ENCODE measurements at places on chromosomes 5 and 9.

DNA sequence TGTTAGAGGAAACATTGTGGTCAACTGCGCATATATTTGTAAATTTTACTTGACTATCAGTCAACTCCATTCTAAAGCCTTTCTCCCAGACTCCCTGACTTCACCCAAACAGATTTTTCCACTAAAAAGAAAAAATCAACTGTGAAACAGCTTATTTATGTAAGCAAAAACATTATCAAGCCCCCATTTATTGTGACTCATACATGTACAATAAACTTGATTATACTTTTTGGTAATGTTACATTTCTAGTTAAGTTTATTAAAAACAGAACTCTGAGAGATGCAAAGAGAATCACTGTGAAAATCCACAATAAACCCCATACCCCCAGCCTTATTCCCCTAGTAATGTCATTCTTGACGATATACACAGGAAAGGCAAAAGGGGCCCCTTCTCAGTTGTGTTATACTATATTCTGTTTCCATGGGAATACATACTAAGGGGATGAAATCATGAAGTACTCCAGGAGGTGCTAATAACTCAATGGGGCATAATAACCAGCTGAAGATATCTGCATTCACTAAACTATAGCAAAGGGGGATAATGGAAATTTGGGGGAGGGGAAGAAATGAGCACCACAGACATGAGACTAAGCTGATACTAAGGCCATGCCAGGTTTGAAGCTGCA, 616.0 kb downstream of the ACTL7B start:
- no peak for DNase-seq

DNA sequence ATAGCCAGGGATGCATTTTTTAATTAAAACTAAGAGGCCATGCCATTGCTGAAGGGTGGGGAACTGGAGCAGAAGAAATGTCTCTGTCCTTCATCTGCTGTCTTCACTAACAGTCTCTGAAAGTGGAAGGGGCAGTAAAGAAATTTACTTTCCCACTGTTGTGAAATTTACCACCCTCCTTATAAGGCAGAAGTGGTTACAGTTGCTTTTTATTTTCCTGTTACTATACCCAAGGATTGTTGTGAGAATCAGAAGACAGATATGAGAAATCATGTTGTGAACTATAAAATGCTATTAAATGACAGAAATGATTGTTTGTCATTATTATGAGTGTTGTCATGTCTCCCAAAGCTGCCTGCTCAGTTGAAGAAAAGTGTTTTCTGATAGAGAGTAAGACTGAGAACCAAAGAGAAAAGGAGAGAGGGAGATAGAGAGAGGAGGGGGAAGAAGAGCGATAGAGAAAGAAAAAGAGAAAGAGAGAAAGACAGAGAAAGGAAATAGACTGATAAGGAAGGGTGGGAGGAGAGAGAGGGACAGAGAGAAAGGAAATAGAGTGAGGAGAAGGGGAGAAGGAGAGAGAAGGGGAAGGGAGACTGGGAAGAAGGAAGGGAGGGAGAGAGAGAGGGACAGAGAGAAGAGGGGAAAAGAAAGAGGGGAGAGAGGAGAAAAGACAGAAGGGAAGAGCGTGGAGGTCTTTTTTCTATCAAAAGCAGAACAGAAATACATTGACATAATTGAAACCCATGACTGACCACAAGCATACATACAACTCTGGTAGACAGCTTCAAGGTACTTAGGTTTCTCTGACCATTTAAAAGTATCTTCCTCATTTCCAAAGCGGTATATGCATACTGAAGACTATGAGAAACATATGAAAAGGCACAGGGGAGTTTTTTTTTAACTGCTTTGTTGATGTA, 22.5 kb downstream of the SEC61B start:
- no peak for DNase-seq

DNA sequence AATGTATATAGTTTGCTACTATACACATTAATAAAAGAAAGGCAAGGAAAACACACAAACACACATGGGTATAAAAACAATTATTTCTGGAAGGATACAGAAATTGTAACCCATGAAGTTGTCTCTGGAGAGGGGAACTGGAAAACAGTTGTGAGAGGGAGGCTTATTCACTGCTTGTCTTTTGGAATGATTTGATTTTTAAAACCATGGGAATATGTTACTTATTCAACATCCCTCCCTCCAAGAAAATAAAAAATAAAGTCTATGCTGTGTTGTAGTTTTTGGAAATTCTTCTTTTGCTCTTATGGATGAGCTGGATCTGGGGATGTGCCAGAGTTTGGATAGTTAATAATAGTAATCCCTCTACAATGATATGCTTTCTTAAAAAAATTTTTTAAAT, 6.0 kb upstream of the C1QTNF2 start:
- no peak for DNase-seq

GRCh38 chr5:132076983-132077382, 3.4 kb downstream of the CSF2 start:
- peak; percentile 64 for DNase-seq

GRCh38 chr5:353612-354580, 32.4 kb downstream of the AHRR start:
- no peak for DNase-seq

DNA sequence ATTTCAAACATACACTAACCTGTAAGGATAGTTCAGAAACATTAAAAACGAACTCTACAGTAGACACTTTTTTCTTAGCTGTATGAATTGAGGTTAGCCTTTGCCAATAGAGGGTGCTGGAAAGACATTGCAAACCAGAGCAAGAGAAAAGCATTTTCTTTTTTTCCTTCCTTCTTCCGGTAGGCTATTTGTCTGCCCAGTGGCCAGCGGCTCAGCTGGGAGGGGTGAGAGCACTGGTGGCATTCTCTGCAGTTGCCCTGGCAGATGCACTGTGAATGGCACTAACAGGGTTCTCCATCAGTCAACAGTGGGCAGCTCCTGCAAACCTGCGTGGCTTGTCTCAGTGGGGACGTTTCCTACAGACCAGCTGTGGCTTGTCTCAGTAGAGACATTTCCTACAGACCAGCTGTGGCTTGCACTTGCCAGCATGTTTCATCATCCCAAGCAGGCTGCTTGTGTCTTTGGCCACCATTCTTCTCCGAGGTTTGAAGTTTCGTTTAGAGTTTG, 984.5 kb upstream of the CDH18 start:
- peak; percentile 47 for DNase-seq

GRCh38 chr9:98008764-98009163, 25.6 kb downstream of the ANP32B start:
- no peak for DNase-seq

GRCh38 chr5:37799865-37800421, 39.9 kb downstream of the GDNF start:
- DNase-seq, result no peak

GRCh38 chr9:35096035-35096849, at the start of gene PIGO:
TSS of gene PIGO (minus strand) at chr9:35096591. CDS start at chr9:35095565, 1,026 bp downstream.
- DNase-seq, result peak; percentile 91

GRCh38 chr9:4073371-4073770, 226.5 kb downstream of the GLIS3 start:
- no peak for DNase-seq

DNA sequence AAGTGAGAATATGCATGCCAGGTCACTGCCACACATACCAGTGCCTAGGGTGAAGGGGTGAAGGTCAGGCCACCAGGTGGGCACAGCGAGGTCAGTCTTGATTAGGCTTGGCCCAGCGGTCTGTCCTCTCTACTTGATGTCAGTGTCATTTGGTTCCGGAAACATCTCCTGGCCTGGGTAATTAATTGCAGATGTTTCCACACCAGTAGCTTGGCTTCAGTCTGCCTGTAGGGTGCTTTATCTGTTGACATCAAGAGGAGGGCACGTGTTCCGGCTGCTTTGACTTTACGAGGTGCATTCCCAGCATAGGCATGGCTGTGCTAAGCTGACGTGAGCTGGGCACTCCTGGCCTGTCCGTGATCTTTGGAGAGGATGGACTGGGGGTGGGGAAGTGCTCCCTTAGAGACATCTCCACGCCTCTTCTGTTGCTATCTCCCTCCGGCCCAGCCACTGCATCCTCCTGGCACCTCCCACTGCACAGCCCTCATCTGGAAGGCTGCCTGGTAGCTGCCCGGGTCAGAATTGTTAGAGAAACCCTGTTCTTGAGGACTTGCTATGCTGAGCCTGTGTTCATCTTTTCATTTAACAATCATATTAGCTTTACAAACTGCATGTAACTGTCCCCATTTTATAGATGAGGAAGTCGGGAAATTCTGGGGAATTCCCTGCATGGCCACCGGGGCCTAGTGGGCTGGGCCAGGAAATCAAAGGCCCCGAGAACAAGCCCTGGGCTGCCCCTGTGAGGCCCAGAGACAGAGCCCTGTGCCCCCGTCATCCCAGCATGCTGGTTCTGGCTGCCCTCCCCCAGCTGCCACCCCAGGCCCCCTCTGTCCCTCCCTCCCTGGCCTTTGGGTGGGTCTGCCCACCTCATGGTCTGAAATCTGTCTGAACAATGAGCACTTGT, 29.1 kb downstream of the JADE2 start:
- DNase-seq, result peak; percentile 86

GRCh38 chr5:56143373-56143714, 89.8 kb downstream of the ANKRD55 start:
- no peak for DNase-seq

DNA sequence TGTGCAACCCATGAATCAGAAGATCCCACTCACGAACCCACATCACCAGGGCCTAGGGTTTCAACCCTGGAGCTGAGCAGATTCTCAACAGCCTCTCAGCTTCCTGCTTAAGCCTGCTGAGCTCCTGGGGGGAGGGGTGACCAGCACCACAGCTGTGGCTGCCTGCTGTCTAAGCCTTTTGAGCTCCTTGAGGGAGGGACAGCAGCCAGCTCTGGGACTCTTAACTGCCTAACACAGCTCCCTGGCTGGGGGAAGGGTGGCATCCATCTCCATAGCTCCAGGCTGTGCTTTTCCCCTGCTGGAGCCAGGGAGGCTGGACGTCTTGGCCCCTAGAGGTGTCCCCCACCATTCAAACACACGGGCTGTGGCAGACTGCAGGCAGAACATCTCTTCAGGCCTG, 250.3 kb downstream of the DMAC1 start:
- DNase-seq, result no peak

DNA sequence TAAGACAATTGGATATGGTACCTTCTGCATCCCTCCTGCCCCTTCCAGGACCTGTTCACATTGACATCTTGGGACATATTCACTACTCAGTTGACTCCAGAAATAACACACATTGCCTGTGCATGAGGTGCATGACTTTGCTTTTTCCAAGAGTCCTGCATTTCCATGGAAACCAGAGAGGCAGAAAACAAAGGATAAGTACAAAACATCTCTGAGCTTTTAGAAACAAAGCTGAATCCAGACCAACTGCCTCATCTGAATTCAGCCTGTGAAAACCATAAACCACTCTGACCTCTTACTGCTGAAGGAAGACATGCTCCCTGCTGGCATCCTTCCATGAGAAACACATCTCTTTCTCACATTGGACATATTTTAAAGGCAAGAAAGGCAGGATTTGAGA, 695.1 kb downstream of the TAF11L14 start:
- DNase-seq, result no peak

DNA sequence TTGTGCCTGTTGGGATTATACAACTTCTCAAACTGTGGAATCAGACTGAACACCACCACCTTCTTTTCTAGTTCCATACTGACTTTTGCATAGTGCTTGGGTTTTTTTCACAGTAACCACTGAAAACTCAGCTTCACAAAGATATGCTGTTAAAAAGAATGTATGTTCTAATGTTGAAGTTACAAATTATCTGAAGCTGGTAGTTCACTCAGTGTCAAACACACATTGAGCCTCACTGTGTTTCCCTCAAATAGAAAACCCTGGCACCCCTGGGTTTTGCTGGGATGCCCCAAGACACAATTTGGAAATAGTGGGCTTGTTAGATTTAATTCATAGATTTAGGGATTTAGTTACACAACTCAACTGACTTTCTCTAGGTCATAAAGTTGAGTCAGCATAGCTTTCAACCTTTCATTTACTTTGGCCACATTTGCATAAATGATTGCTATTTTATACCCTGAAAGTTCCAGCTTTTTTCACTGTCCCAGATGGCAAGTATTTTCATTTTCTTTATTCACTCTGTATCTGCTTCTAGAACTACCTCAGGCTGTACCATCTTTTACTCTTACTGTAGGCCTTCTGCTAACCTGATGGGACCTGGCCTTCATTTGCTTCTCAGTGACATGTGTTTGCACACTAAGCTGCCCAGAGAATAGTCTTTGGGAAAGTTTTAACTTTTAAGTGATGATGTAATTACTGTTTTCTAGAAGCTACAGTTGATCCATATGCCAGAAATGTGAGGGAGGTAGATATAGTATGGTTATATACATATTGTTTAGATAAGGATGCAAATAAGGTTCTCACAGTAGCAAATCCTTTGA, 115.1 kb downstream of the CDC42SE2 start:
- peak; percentile 46 for DNase-seq

DNA sequence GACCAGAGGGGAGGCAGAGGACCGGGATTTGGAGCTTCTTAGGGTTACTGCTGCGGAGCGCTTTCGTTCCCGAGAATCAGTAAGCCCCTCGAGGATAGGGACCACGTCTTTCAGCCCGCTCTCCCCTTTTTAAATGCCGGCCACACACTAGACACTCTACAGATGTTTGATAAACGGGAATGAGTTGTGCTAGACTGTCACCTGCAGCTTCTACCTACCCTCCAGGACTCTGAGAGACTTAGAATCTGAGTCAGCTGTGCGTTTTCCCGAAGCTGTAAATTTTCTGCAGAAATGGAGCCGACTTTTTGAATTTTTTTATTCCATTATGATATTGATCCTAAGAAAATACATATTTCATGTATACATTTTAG, 670 bp downstream of the CCDC171 start:
- no peak for DNase-seq

DNA sequence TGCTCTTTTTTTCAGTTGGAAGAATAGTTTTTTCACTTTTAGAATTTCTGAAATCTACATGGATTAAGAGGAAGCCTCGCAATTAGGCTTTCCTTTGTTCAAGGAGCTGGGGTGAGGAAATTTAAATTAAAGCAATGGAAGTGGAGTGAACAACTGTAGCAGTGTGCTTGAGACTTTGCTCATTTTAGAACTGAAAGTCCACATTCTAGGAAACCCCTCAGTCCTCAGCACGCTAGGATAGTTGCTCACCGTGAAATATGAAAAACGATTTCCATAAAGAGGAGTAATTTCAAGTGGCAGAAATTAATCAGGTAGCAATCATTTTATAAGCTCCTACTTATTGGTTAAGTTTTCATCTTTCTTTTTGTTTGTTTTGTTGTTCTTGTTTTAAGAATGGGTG, 243.0 kb upstream of the ITGA1 start:
- DNase-seq, result no peak

- no peak for DNase-seq
These were observed 2.8 kb upstream of the NFIB start for GRCh38 chr9:14316602-14317300.

DNA sequence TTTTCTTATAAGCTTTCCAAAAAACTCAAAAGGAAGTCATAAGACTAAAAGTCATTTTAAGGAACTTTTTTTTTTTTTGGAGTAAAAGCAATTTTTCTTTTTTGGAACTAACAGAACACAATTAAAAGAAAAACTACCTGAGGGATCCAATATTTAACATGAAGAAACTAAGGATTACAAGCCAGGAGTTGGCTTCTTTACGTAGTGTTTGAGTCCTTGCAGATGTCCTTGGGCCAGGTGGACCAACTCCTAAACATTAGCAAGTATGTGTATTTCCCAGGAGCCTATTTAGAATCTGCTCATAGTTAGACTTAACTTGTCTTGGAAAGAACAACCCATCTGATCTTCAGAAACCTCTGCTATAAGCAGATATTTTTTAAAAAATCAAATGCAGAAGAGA, 154.1 kb upstream of the EFNA5 start:
- no peak for DNase-seq
